ENCODE measurements at places on chromosomes 1 and 21. TPM values are rescaled to one million over a fixed set of nuclear protein-coding genes. Genes with fewer than 3 reads are reported as not detected.

Gene SELE
- total RNA-seq, result 0.09 TPM

Gene GPX7
- total RNA-seq, result 33.0 TPM

Gene HES5
- total RNA-seq, result 0.08 TPM

Gene PCP4
- total RNA-seq, result not detected

Gene OR2L3
- under 0.01 TPM for total RNA-seq

DNA sequence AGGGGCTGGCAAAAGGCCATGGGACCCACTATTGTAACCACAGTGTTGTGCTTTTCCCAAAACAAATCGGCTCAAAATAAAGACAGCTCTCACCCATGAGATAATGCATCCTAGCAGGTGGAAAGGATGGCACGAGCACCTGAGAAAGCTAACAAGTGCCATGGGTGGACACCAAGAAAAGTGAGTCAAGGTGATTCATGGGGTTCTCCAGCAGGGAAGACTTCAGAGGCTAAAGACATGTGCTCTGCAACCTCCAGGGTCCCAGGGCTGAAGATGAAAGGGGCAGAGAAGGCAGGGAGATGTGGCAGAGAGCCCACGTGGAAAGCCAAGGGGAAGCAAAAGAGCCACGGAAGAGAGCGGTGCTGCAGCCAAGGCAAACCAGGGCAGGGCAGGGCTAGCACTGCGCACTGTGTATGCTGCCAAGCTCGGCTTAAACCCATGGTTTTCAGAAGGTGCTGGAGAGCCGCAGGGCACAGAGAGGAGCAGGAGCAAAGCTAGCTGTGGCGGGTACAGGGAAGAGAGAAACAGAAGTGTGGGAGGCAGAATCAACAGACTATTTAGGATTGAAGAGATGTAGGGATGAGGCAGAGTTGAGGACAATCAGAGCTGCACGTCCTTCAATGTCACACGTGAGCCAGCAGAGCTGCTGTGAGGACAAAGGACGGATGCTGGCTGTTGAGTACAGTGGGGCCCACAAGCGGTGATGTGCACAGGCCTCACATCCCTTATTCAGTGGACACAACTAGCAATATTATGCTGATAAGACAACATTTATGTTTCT, 41.8 kb upstream of the C1orf198 start:
- no peak overlapping the region for H3K4me3 ChIP-seq
- DNase-seq, result no peak
- H3K36me3 ChIP-seq, result peaks cover 20% of the 10 kb centered on the region
- no peaks in the 10 kb centered on the region for H3K27me3 ChIP-seq
- no peak overlapping the region for H3K27ac ChIP-seq
- H3K4me1 ChIP-seq, result no peaks in the 10 kb centered on the region

GRCh38 chr1:152623203-152623844, 421 bp upstream of the LCE3A start:
- no peaks in the 10 kb centered on the region for H3K36me3 ChIP-seq
- no peak overlapping the region for H3K27ac ChIP-seq
- no peak for DNase-seq
- no peak overlapping the region for H3K4me3 ChIP-seq

GRCh38 chr1:27539901-27540861, 50.2 kb upstream of the WASF2 start:
- no peaks in the 10 kb centered on the region for H3K4me1 ChIP-seq
- no peak overlapping the region for H3K4me3 ChIP-seq
- peaks cover 2% of the 10 kb centered on the region for H3K36me3 ChIP-seq
- no peak for DNase-seq
- no peak overlapping the region for H3K27ac ChIP-seq
- H3K27me3 ChIP-seq, result no peaks in the 10 kb centered on the region

GRCh38 chr1:223123011-223123610, 19.9 kb downstream of the TLR5 start:
- H3K27ac ChIP-seq, result no peak overlapping the region
- H3K36me3 ChIP-seq, result no peaks in the 10 kb centered on the region
- H3K4me3 ChIP-seq, result no peak overlapping the region

DNA sequence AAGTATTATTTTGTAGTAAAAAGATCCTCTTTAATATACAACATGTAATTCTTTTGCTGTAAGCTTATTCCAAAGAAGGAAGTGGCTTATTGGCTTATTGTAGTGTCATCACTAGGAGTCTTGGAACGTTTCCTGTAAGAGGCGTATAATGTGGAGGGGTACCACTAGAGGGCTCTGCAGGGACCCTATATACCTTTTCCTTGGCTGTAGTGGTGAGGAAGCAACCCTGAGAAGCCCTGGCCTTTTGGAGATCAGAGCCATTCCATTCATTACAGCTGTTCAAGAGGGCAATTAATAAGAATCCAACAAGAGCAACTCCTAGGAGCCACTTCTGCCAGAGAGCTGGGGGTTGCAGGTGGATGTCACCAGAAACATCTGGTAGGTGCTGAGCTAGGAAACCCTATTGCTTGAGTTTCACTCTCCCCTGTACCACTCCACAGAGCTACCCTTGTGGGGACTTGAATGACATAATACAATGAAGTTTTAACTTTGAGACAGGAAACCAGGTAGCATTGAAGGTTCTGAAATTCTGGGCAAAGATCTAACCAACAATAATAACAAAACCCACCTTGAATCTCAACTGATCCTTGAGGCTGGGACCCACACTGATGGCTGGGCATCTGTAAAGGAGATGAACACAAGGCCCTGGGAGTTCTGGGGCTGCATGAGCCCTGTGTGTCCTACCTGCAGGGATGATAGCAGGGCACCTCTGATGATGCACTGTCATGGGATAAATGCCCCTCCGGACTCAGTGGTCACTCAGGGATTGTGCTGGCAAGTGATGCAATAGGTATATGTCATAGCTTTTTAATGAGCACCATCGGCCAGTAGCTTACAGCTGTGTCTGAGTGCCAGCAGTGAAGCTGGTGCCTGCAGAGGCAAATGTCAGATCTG, 160.2 kb upstream of the COA6 start:
- no peaks in the 10 kb centered on the region for H3K36me3 ChIP-seq
- no peak for DNase-seq
- peaks cover 3% of the 10 kb centered on the region for H3K4me1 ChIP-seq
- no peaks in the 10 kb centered on the region for H3K27me3 ChIP-seq
- H3K4me3 ChIP-seq, result no peak overlapping the region

Data from liver (tissue), 10 donors.